Activated T-cell treated with anti-CD3 and anti-CD28 coated beads, Interleukin-2, amount 50 U/mL, for 24 hours (primary cell): ENCODE measurements at places on chromosomes 12 and 14.

DNA sequence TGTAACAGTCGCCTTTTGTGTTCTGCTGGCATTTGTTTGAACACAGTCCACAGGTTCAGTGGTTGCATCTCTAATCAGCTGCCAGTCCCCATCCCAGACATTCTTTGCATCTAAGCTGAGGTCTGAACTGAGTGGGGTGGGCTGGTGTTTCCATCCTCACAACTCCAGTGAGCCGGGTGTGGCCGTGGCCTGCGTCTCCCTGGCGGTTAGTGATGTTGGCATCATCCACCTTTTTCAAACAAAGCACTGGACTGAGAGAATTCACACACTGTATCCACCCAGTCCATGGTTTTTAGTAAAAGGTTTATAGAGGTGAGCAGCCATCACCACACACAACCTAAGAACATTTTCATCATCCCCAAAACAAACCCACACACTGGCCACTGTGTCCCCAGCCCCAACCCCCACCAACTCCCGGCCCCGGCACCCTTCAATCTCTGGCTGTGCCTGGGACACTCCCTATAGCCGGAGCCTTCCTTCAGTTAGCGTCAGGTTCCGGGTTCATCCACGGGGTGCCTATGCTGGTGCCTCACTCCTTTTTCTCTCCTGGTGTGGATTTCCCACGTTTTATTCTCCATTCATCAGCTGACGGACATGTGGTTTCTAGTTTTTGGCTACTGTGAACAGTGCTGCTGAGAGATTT, 6.5 kb downstream of the DDX51 start:
- no peak for DNase-seq

GRCh38 chr14:56715938-56716337, 94.3 kb downstream of the OTX2 start:
- DNase-seq, result no peak

DNA sequence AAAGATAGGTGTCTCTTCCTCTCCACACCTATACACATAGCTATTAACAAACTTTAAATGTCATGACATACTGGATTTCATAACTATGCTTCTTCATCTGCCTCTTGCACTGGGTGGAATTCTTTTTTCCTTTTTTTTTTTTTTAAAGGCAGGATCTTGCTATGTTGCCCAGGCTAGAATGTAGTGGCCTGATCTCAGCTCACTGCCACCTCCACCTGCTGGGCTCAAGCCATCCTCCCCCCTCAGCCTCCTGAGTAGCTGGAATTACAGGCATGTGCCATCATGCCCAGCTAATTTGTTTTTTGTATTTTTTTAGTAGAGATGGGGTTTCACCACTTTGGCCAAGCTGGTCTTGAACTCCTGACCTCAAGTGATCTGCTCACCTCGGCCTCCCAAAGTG, 4.8 kb downstream of the MRPL51 start:
- DNase-seq, result no peak

- DNase-seq, result no peak
These were observed 176.5 kb upstream of the CPNE8 start for GRCh38 chr12:39081910-39082309.

- DNase-seq, result no peak
These were observed 225.6 kb downstream of the VRK1 start for GRCh38 chr14:97022741-97023140.
